ENCODE measurements at places on chromosomes 6 and 20. TPM values are rescaled to one million over a fixed set of nuclear protein-coding genes. Genes with fewer than 3 reads are reported as not detected.

DNA sequence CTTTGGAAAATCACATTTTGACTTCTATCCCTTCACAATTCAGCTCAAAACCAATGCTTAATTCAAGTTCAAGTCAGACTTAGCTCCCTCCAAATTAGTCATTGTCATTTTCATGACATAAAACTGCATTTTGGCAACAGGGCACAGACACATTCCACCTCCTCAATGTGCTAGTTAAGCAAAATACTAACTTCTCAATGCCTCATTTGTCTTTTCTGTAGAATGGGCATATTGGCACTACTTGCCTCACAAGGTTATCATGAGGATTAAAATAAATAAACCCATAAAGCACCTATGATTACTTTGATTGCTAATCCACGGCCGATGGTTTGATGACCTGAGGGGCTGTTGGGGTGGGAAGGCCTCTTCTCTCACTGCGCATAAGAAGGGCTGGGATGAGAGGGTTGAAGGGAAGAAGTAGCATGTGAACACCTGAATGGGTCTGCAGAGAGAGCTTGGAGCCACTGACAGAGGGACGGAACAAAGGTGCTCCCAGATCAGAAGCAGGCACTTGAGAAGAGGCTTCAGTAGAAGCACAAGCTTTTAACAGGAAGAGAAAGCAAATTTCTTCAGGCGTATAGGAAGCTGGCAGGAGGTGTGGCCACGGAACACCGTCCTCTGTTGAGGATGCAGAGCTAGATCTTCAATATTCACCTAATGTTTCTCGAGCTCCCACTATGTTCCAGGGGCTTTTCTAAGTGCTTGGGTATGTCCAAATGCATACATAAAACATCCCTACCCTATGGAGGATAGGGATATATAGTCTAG is 11.7 kb upstream of the TBC1D7 start:
- DNase-seq = no peak

DNA sequence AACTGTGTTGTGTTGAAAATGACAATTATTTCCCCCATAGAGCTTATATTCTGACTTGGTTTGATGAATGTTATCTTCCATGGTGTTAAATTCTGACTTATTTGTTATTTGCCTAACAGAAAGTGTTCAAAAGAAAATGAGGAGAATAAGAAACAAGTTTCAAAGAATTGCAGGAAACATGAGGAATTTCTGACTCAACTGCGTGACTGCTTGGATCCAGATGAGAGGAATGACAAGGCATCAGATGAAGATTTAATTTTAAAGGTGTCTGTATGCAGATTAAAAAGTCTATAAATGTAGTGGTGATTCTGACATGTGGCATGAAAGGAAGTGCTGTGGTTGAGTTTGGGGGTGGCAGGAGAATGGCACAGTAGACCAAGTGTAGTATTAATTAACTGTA is 50.6 kb downstream of the CCDC170 start:
- no peak for DNase-seq

Gene HLA-DMB
- 2.3 TPM for total RNA-seq

DNA sequence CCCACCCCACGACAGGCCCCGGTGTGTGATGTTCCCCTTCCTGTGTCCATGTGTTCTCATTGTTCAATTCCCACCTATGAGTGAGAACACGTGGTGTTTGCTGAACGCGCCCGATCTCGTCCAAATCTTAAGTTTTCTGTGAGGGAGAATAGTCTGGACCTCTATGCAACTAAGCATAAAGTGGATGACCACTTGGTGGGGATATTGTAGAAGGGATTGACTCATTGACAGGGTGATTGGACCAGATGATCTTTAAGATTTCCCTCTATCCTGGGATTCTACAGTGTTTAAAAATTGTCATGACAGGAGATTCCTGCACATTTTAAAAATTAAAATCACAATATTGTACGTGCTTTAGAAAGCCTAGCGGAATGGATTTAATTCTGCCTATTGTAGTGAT is 141.3 kb downstream of the TRMT11 start:
- DNase-seq = no peak
